ENCODE measurements at places on chromosomes 3 and 15. TPM values are rescaled to one million over a fixed set of nuclear protein-coding genes. Genes with fewer than 3 reads are reported as not detected.

- no peak overlapping the region for H3K4me3 ChIP-seq
- H3K4me1 ChIP-seq, result no peaks in the 10 kb centered on the region
- H3K36me3 ChIP-seq, result no peaks in the 10 kb centered on the region
- no peak overlapping the region for H3K27ac ChIP-seq
- H3K27me3 ChIP-seq, result no peaks in the 10 kb centered on the region
- no peak for DNase-seq
Observed at GRCh38 chr15:99962006-99962561, 228.8 kb upstream of the LYSMD4 start.

DNA sequence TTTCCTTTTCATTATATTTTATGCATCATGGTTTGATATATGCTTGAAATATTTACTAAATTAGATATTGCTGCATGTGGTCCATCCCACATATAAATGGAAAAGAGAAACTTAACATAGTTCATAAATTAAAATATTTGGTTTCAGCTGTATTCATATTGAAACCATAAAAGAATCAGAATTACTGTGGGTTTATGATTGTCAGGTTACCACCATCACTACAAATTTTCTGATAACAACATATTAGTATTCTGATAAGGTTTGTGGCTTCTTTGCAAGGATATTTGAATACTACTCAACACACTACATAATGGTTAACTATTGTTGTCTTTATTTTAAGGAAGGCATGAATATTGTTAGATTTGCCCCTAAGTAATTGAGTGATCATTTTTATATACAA, 235.5 kb downstream of the UBE2E2 start:
- H3K27me3 ChIP-seq, result no peaks in the 10 kb centered on the region
- DNase-seq, result no peak
- H3K4me1 ChIP-seq, result no peaks in the 10 kb centered on the region
- no peaks in the 10 kb centered on the region for H3K36me3 ChIP-seq

DNA sequence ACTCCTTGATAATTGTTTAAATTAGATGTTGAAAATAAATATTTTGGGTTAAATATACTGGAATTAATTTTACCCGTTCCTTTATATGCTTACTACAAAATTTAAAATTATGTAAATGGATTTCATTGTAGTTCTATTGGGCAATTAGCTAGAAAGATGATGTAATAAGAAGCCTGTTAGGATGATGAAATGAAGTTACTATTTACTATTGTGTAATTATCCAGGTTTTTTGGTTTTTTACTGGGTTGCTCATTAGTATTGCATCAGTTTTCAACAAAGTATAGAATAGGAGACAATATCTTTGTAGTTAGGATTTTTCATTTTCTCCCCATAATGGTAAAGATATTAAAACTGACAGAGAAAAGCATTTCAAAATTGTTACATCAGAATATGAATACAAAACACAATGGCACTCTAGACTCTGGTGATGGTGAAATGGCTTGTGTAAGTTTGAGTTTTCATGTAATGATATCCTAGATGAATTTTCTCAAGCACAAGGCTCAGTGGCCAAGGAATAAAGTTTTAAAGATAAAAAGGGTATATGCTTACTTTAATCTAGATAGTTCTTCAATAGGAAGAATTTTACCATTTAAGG, 222.0 kb downstream of the P3H2 start:
- no peak for DNase-seq
- no peaks in the 10 kb centered on the region for H3K36me3 ChIP-seq
- H3K27me3 ChIP-seq, result no peaks in the 10 kb centered on the region
- no peak overlapping the region for H3K27ac ChIP-seq
- H3K4me1 ChIP-seq, result no peaks in the 10 kb centered on the region

- H3K36me3 ChIP-seq, result no peaks in the 10 kb centered on the region
- no peak within 1 kb of the TSS for H3K4me3 ChIP-seq
- H3K27ac ChIP-seq, result no peak within 1 kb of the TSS
- DNase-seq, result no peak
Observed at GRCh38 chr3:119173325-119173724, at the start of gene UPK1B. Gene UPK1B (plus strand): TSS chr3:119173598. CDS start chr3:119186742, 13,144 bp downstream.

- H3K4me1 ChIP-seq, result peaks cover 4% of the 10 kb centered on the region
- H3K27me3 ChIP-seq, result no peaks in the 10 kb centered on the region
- H3K36me3 ChIP-seq, result peaks cover 32% of the 10 kb centered on the region
- no peak overlapping the region for H3K4me3 ChIP-seq
- H3K27ac ChIP-seq, result peak overlapping the region; percentile 83
Observed at GRCh38 chr15:43440721-43441281, 52.2 kb downstream of the TP53BP1 start.

Gene PRICKLE2
- 14.2 TPM for total RNA-seq

Gene COL6A5
- not detected for total RNA-seq

Data from IMR-90 (cell line).